Effector CD4-positive, alpha-beta T cell (primary cell): ENCODE measurements at places on chromosomes 6 and 20.

GRCh38 chr20:3733119-3733995 lies 872 bp downstream of the HSPA12B start:
- DNase-seq = no peak

GRCh38 chr6:170134471-170135440 lies 156.1 kb downstream of the DLL1 start:
- DNase-seq = no peak

DNA sequence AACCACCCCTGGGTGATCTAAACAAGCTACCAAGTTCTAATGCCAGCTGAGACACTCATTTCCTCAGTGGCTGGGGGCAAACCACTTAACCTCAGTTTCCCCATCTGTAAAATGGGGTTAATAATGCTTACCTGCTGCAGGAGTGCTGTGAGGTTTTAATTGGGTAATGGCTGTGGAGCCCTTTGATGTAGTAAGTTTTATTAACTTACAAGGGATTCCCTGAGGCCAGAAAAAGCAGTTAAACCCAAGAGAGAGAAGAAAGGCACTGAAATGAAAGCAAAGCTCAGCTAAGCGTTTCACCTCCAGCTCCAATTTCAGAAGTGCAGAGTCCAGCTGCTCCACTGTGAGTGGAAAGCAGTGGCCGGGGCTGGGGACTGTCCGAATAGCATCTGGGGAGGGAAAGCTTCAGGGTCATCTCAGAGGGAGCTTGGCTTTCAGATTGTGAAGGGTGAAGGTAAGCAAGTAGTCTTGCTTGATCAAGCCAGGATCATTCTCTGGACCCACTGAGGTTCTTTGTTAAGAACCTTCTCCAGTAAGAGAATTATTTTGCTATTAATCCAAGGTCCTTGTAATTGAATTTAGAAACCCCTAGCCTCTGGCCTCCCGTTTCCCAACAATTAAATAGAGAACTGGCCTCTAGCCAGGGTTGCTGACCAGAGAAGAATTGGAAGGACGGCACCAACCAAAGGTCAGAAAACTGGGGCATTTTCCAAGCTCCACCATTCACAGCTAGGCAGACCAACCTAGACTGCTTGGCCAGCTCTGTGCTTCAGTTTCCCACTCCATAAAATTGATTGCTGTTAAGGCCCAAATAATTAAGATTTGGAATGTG lies 20.9 kb upstream of the TCP11 start:
- no peak for DNase-seq

DNA sequence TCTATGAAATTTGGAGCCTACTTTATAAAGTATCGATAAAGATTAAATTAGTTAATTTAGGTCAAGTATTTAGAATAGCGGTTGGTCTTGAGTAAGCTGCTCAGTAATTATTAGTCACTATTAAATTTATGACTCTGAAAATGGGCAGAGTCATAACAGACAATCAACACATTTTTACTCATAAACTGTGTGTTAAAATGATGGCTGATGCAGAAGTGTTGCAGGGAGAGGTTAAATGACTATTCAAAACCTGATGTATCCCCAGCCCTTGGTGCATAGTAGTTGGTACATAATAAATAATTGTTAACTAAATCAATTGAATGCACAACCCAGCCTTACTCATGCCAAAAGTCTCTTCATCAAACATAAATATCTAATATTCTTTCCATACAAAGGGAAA lies 30.6 kb downstream of the HIVEP2 start:
- DNase-seq = no peak

DNA sequence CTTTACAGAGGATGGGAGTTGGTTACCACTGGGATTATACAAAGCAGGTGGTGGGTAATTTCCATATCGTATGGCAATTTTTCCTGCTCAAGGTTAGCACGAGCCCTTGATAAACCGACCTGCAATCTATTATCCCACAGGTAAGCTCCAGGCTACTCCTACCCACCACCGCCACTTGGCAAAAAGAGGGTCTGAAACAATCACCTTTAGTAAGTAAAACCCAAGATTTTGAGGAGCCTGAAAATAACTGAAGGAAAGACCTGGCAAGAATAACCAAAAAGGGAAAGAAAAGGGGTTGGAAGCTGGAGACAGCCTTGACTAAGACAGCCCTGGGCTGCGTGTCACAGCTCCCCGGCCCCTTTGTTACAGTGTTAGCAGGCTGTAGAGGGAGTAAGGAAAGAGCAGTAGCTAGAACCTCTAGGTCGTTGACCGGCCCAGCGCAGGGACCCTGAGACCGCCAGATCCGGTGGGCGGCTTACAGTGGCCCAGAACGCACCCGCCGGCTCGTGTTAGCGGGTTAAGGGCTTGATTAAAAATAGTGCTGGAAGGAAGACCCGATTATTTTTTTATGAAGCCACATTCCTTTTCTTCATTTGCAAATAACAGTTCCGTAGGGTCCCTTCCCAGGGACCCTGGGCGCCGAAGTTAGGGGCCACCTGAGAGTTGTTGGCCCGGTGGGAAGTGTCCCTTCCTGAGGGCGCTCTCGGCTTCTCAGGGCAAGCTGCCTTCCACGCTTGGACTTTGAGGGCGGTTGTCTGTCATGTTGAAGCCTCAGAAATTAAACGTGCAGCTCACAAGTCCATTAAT lies 30.5 kb downstream of the TFAP2B start:
- no peak for DNase-seq

- DNase-seq = no peak
Measured at GRCh38 chr6:161271343-161272030, 2.4 kb downstream of the AGPAT4 start.

DNA sequence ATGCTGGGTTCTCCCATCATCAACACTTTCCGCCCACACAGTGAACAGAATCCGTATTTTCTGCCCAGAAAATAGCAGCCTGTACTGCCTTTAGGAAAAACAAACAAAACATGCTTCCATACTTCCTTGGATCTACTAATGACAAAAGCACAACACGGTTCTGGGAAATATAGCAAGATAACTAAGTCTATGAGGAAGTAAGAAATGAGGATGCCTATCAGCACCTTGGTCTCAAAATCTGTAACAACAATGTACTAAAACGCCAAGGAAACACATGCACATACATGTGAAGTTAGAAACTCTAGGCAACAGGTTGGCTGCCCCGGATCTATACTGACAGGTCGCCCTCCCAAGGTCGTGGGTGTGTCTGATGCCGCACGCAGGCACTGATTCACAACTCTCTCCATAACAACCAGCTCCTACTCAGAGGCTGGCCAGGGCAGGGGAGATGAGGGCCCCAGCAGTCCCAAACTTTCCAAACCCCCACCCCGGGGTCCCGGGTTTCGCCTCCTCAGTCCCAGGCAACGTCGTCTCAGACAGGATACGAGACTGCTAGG lies 710 bp downstream of the BTBD9 start:
- DNase-seq = peak; percentile 54

- no peak for DNase-seq
Measured at GRCh38 chr6:150352321-150353296, 16.2 kb upstream of the IYD start.

- no peak for DNase-seq
Measured at GRCh38 chr20:24296477-24297261, 172.8 kb upstream of the SYNDIG1 start.

GRCh38 chr20:54137115-54137514 lies 36.7 kb downstream of the CYP24A1 start:
- no peak for DNase-seq

DNA sequence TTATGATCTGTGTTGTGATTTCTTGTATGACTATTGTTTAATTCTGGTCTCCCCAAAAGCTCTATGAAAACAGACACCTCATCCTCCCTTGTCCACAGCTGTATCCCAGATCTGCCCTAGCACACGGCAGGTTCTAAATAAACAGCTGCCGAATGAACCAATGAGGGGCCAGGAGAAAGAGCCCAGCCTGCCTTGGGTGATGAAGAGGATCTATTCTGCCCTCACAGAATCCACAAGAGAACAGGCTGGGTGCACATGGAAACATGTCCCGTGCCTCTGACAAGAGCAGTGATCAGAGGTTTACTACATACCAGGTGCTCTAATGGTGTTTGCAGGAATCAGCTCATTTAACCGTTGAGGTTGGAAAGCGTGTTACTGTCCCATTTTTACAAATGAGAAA lies 15.6 kb upstream of the TLDC2 start:
- DNase-seq = no peak

DNA sequence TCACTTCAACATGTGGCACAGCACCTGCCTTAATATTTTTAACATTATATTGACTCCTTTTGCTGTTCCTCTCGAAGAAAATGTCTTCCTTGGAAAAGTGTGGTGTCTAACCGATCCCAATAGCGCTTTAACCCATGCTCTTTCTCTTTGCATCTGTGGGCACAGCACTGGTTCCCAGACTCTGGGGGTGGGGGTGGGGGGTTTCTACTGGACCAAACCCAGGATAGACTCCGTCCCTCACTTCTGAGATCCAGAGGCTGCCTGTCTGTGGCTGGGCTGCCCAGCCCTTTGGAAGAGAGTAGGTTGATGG lies 3.9 kb upstream of the ZNF292 start:
- DNase-seq = no peak

DNA sequence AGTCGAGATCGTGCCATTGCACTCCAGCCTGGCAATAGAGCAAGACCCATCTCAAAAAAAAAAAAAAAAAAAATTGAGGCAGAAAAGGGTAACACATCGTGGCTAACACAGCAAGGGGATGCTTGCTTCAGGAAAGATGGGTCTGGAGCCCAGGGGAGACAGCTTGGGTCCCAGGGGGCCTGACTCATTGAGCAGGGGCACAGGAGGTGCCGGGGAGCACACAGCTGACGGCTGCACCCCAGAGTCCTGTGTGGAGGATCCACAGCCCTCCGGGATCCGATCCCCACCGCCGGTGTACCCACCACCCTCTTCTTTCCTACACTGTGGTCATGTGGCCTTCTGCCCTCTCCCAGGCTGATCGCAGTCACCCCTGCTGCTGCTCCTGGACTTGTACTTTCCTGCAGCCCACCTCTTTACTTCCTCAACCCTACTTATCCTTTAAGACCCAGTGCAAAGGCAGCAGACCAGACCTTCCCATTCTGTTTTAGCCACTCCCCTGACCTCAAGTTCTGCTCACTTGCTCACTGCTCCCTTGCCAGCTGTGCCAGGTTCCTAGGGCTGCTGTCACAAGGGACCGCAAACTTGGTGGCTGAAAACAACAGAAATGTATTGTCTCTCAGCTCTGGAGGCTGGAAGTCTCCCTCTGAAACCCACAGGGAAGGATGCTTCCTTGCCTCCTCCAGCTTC lies 17.6 kb upstream of the EZR start:
- no peak for DNase-seq

DNA sequence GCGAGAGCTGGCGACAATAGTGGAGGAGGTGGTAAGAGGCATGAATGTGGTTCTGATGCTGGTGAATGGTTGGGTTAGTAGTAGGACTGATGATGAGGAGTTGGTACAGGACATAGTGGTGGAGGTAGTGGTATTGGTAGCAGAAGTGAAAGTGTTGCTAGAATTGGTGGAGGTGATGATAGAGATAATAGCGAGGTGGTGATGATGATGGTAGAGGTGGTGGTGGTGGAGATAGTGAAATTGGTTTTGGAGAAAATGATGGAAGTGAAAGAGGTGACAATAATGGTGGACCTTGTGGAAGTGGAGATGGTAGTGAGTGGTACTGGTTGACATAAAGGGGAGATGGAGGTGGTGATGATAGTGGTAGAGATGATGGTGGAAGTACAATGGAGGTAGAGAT lies 360.2 kb upstream of the JAG1 start:
- DNase-seq = no peak

- DNase-seq = no peak
Measured at GRCh38 chr20:36777167-36777566, 3.6 kb upstream of the DSN1 start.

DNA sequence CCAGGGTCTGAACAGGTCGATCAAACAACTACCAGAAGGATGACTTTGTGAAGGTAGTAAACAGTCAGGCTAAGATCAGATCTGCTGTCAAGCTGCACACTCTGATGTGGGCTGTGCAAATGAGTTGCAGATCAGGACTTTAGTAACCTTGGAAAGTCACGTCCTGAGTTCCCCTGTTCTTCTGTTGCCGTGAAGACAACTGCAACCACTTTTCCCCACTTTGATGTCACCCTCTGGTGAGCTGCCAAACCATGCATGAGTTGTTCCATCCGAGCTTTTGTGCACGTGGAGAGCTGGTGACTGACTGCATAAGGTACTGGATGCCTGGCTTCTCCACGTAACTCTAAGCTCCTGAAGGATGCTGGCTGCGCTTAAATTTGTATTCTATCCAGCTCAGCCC lies 111.0 kb downstream of the CD83 start:
- no peak for DNase-seq

- no peak for DNase-seq
Measured at GRCh38 chr20:58059260-58059544, 169.3 kb downstream of the ANKRD60 start.

DNA sequence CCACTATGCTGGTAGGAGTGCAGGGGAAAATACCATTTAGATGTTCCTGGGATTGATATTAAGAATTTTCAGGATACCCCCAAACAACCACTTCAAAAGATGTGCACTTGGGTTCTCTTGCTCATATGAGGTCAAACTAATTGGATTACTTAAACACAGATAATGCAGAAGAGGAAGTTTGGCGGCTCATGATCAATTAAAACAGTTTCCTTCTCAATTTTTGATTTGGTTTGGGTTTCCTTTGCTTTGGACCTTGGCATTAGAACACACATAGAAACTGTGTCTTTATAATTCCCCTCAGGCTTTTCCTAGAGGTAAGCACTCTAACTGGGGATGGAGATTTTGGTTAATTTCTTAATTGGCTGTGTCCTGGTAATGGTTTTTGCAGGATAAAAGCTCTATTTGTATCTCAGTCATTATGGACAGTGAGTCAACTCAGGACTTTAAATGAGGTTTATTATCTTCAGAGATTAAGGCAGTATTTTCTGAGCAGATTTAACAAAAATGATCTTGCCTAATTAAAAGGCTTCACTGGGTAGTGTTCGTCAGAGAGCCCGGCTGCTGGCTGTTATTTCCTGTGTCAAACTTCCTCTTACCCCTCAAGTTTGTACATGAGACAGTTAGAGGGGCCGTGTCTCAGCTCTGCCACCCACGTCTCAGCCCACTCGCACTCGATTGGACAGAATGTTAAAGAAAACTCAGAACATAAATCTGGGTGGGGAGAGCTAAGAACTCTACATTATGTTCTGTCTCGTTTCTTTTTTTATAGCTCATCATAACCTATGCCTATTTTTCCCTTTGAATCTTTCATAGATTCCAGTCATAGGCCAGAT lies 50.3 kb upstream of the PREP start:
- peak; percentile 29 for DNase-seq

- no peak for DNase-seq
Measured at GRCh38 chr6:160226118-160226591, 32.5 kb downstream of the SLC22A2 start.

- no peak for DNase-seq
Measured at GRCh38 chr6:108564178-108564577, 3.5 kb downstream of the FOXO3 start.

DNA sequence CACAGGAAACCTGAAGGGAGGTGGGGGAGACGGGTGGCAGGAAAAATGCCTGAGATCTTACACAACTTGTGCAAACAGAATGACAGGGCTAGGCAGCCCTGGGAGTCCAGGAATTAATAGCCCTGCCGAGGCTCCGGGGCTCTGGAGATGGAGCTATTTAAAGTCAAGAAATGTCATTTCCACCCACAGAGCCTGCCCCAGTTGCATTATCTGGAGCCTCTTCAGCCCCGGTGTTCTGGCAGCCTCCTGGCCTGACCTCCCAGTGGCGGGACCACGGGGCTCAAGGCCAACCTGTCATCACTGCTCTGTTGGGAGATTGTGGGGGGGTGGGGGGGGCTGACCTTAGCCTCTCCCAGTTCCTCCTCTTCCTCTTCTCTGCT lies 28.5 kb upstream of the SCUBE3 start:
- DNase-seq = no peak
